Activated CD4-positive, alpha-beta T cell treated with anti-CD3 and anti-CD28 coated beads for 4 hours (primary cell): ENCODE measurements at places on chromosomes 13 and 19.

- no peak for DNase-seq
These were observed 6.3 kb downstream of the PTOV1 start for GRCh38 chr19:49857061-49857837.

DNA sequence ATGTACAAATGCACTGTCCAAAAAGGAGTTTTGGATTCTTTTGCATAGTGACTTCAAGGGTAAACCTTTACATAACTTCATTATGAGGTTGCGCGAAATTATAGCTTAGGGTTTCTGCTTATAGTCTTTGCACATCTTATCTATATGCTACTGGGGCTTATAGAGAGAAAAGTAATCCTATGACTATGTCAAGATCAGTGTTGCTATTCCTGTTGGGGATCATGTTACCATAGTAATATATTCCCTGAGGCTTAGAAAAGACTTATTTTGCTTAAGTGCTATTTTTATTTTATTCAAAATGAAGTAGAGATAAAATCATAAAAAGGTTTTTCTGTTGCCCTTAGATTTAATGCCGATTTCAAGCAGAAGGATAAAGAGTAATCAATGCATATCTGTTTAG is 14.7 kb upstream of the POSTN start:
- DNase-seq: no peak

- no peak for DNase-seq
These were observed 115.2 kb downstream of the STK24 start for GRCh38 chr13:98461486-98462240.

GRCh38 chr13:100442095-100442832 is 146.3 kb downstream of the GGACT start:
- no peak for DNase-seq

GRCh38 chr13:21615427-21615826 is 11.5 kb upstream of the MICU2 start:
- no peak for DNase-seq
